ENCODE measurements at places on chromosomes 3 and 15.

GRCh38 chr3:155880286-155880685 lies 9.8 kb downstream of the GMPS start:
- DNase-seq: no peak

DNA sequence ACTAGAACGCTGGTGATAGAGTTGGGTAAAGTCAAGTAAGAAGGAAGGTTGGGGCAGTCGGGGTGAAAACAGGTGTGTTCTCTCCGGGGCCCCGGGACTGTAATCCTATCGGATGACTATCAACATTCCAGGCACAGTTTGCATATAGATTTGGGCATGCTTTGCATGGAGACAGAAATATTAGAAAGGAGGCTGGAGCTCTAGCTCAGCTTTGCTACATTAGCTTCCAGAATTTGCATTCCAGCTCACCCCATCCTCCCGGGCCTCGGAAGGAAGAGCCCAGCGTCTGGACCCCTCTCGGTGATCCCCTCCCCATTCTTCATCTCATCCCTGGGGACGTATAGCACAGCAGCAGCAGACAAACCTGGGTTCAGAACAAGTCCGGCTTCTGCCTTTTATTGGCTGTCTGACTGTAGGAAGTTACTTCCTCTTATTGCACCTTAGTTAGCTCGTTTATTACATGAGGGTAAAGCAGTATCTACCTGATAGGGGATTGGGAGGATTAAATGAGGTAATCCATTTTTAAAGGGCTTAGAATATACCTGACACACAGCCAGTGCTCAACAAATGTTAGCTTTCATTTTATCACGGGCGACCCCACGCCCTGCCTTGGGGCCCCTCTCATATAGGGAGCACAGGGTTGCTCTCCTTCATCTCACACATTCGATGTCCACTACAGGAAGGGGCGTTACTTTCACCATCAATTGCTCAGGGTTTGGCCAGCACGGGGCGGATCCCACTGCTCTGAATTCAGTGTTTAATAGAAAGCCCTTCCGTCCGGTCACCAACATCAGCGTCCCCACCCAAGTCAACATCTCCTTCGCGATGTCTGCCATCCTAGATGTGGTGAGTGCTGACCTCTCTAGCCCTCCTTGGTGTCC lies 3.2 kb downstream of the HTR3E start:
- no peak for DNase-seq

- no peak for DNase-seq
Measured at GRCh38 chr3:124438813-124439212, 291.4 kb upstream of the UMPS start.

GRCh38 chr15:98643115-98643514 lies 5.2 kb upstream of the IGF1R start:
- no peak for DNase-seq

DNA sequence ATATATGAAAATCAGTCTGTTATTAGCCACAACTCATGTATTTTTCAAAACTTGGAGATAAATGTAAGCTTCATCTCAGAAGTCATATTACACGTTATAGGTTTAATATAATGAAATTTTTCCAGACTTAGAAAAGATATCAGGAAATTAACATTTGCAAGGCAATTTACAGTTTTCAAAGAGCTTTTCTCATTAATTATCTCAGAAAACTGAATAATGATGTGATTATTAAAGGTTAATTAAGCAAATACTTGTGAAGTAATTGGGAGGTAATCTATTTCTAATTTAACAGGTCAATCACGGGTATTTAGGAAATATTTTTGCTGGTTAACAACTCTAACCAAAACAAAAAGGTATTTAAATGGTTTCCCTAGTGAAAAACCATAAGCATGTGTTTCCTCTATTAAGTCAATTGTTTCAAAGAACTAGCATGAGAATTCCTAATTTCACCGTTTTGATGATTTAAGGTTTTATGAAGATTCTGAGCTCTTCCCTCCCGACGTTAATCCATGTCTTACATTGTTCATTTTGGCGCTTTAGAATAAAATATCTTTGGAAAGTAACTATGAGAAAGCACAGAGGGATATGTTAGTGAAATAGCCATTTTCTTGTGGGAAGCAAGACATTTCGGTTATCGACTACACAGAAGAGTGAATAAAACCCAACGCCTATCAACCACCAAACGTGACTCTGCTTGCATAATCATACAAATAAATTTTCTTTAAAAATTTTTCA lies 1.5 kb upstream of the NEO1 start:
- no peak for DNase-seq

GRCh38 chr3:77795013-77795412 lies 755.1 kb downstream of the ROBO2 start:
- DNase-seq: no peak

- DNase-seq: no peak
Measured at GRCh38 chr3:172201136-172201869, 161.9 kb downstream of the FNDC3B start.

DNA sequence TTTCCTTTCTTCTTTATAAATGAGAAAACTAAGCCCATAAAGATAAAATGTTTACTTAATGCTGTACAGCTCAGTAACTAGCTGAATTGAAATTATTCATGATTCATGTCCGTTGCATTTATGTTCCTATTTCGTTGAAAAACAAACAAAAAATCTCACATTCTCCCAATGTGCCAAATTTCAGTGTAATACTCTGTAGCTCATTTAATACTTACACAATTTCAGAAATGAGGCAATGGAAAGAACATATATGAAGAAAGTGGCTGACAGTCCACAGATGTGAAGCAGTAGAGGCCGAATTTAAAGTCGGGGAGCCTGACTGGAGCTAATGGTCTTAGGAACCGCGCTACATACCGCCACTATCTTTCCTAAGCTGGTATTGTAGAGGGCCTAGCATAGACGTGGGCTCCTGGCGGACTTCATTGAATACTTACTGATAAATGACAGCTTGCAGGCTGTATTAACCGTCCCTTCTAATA lies 651 bp downstream of the PLSCR2 start:
- DNase-seq: no peak

GRCh38 chr3:15279671-15280402 lies 52.5 kb downstream of the SH3BP5 start:
- no peak for DNase-seq
